ENCODE measurements at places on chromosomes 1 and 21.

GRCh38 chr1:199522338-199522737, 505.2 kb upstream of the NR5A2 start:
- no peak for DNase-seq

GRCh38 chr1:1947493-1947892, 28.4 kb upstream of the TMEM52 start:
- DNase-seq = no peak

DNA sequence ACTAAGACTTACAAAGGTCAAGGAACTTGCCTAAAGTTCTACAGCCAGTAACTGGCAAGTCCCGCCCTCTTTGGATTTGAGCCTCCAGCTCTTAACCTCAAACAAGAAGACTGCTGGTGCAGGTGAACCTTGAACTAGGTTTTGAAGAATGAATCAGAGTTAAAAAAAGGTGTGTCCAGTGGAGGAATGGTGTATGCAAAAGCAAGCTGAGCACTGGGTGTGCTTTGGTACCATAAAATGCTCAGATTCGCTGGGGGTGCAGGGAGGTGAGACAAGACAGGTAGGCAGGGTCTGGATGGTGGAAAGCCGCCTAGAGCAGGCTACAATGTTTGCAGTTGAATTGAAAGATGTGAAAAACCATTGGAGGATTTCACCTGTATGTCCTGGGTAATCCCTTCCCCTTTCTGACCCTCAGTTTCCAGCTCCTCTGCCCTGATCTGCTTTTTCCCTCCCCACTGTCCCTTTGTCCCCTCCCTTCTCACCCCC, 39.8 kb downstream of the FOXD2 start:
- DNase-seq = no peak

DNA sequence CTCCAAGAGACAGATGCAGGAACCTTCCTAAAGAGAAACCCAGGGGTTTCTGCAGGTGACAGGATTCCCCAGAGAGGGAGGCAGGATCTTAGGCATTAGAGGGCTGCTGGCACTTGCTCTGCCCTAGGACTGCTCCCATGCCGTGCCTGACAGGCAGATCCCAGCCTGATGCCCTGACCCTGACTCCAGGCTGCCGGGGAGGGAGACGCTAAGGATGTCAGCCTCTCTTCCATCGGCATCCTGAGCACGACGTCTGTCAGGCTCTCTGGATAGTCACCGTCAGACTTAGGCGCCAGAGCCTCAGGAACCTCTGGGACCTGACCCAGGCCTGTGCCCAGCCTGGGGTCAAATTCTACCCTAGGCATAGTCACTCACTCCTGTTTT, 157.1 kb downstream of the NPHP4 start:
- DNase-seq = no peak

DNA sequence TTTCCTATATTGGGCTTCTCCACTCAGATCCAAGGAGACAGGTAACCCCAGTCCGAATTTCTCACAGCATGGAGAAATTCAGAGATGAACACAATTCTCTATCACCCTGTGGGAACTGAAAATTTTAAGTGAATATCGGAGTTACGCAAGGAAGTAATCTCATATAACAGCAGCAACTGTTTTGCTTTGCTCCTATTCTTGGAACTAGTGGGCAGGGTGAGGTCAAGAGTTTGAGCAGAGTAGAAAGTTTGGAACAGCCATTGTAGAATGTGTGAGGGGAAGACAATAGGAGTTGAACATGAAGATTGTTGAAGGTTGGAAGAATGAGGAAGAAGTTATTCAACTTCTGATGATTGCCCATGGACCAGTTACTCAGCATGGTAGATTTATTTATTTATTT, 24.3 kb upstream of the SLC35D1 start:
- no peak for DNase-seq

- DNase-seq = no peak
Measured at GRCh38 chr1:224933584-224933983, 4.1 kb downstream of the DNAH14 start.

GRCh38 chr1:233327651-233328141, at the start of gene MAP3K21:
Gene MAP3K21 (plus strand): TSS chr1:233327724. CDS start chr1:233328029, 305 bp downstream.
- no peak for DNase-seq

GRCh38 chr1:228088586-228089498, 6.3 kb downstream of the ARF1 start:
- no peak for DNase-seq

- no peak for DNase-seq
Measured at GRCh38 chr21:29056005-29056404, 17.4 kb downstream of the CCT8 start.

GRCh38 chr21:43353282-43354025, 73.5 kb downstream of the SIK1 start:
- no peak for DNase-seq

GRCh38 chr1:84597011-84597410, 22.8 kb upstream of the CTBS start:
- DNase-seq = no peak

DNA sequence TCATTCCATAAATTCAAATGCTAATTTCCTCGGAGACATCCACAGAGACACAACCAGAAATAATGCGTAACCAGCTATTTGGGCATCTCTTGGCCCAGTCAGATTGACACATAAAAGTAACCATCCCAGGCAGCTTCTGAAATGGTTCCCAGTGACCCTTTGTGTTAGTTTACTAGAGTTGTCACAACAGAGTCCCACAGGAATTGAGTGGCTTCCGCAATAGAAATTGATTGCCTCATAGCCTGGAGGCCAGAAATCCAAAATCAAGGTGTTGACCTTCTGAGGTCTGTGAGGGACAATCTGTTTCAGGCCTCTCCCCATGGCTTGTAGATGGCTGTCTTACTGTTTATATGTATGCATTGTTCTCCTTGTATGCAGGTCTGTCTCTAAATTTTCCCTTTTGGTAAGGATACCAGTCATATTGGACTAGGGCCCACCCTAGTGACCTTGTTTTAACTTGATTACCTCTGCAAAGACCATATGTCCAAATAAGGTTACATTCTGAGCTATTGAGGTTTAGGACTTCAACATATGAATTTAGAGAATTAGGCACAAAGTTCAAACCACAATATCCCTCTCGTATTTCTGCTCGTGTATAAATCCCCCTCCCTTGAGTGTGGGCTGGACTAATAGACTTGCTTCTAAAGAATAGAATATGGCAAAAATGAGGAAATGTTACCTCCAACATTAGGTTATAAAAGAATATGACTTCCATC, 78.2 kb upstream of the FGGY start:
- no peak for DNase-seq

DNA sequence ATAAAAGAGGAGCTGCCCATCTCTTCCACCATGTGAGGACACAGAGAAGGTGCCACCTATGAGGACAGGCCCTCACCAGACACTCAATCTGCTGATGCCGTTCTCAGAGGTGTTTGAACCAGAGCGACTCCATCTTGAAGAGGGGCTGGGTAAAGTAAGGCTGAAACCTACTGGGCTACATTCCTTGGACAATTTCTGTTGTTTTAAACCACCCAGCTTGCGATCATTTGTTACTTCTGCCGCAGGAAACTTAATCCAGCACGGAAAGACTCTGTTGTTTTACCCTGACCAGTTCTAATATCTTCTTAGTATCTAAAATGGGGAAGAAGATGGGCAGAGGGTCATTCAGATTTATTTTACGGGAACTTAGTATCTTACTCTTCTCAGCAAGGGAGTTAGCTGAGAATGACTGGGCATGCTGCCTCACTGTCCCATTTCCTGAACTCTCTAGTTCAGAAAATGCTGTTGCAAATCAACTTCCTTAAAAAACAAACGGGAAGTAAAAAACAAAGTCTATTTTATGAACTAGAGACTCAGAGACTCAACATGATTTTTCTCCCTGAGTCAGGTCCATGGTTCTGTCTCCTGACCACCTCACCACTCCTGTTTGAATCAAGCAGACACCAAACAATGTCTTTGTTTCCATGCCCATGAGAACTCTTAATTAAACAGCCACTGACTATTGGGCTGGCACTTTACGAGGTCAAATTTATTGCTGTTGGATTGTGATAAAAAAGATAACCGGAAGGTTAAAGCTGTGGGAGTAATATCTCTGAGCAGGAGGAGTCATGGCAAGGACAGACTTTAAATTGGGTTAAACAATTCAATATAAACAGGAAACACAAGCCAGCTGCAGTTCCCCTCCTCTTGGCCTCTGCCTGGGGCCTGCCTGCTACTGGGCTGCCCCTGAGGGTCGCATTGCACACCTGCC, 23.8 kb upstream of the IFNAR1 start:
- no peak for DNase-seq

DNA sequence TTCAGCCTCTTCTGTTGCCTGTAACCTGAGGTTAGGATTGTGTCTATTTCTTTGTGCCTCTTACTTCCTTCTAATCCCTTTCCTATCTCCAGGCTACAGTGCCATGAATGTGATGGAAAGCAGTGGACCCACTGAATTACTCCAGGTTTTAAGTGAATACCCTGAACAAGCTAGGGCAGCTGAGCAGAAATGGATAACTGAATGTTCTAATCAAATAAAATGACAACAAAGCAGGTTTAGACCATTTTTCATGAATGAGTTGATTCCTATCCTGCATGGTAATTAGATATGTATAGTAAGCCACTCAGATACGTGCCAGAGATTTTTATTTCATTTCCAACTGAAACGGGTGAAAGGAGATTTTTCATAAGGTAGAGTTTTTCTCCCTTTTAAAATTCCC, 127.5 kb upstream of the ZP4 start:
- DNase-seq = no peak

- DNase-seq = no peak
Measured at GRCh38 chr21:17736072-17736471, 83.1 kb downstream of the C21orf91 start.

GRCh38 chr1:21852282-21853130, 40.4 kb downstream of the LDLRAD2 start:
- DNase-seq = no peak

- DNase-seq = no peak
Measured at GRCh38 chr1:14037101-14037847, 337.3 kb downstream of the PRDM2 start.

GRCh38 chr1:27005648-27006496, 6.8 kb downstream of the TENT5B start:
- no peak for DNase-seq

DNA sequence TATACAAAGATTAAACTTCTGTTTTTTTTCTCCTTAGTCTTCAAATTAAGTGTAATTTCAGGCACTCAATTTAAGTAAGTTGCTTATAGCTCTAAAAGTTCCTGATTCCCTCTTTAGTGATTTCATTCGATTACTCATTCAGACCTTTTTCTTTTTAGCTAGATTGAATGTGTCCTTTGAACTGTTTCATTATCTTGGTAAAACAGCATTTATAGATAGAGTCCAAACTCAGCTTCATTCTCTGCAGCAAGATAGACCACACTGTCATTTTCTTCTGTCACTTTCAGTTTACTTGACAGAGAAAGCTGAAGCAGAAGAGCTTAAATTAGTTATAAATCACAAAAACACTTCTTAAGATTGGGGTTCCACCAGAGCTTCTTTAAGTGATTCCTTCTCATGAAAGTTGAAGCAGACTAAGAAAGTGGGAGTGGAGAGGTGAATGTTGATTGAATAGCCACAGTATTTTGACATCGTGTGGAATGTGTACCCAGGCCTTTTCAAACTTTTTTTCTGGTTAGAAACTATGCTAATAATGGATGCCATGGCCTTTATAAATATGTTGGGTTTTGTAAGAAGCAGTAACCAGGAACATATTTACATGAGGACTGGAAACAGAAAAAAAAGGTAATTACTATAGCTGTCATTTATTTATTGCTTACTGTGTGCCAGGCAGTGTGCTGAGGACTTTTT, 52.2 kb downstream of the ZBTB40 start:
- DNase-seq = no peak

DNA sequence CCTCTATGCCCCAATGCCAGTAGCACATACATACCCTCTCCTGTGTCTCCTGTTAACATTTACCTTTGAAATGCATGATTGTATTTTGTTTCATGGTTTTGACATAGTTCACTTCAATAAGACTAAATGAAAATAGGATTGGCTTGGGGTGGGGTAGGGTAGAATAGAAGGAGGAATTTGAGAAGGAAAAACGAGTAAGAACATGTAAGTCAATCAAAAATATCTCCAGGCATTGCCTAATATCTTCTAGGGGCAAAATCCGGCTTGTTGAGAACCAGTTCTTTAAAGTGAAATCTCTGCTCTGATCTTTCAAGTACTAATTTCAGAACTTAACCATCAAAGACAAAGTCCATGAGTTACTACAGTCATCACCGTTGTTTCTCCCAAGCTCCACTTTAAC, 31.8 kb upstream of the RGS2 start:
- DNase-seq = no peak

DNA sequence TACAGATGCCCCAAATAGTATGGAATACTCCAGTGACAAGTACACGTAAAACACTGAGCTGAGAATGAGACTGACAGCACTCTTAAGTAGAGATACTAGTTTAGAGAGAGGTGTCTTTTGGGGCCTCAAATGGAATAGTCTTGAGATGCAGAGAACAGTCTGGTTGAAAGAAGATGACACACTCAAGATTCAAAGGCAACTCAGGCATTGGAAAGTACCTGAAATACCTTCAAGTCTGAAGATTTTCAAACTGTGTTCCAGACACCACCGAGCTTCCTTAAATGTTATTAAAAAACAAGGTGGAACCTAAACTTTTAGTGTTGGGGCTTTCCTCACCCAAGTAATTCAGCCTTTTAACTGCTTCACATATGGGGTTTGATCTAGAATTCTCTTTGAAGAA, 437.7 kb downstream of the OMA1 start:
- no peak for DNase-seq
